ENCODE measurements at places on chromosomes 16 and 17. TPM values are rescaled to one million over a fixed set of nuclear protein-coding genes. Genes with fewer than 3 reads are reported as not detected.

The MTSS2 gene
- 7.8 TPM for total RNA-seq

The ZPBP2 gene
- not detected for total RNA-seq

The ITGB4 gene
- 17.7 TPM for total RNA-seq

The DPEP3 gene
- total RNA-seq = 0.20 TPM

The TBX4 gene
- not detected for total RNA-seq

The ETV4 gene
- total RNA-seq = 4.4 TPM

The MSLN gene
- 0.20 TPM for total RNA-seq

The CFAP97D1 gene
- total RNA-seq = not detected

The ZSCAN10 gene
- total RNA-seq = under 0.01 TPM

The SLC12A3 gene
- total RNA-seq = not detected

DNA sequence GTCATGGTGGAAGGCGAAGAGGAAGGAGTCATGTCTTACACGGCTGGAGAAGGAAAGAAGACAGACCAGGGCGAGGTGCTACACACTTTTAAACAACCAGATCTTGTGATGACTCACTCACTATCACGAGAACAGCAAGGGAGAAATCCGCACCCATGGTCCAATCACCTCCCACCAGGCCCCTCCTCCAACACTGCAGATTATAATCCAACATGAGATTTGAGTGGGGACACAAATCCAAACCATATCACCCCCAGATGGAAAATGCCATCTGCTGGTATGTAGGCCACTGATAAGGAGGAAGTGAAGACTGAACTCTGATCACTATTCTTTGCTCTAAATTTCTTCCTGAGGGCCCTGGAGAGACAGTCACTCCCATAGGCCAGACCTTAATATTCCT is 7.5 kb upstream of the ITGAX start:
- no peak for DNase-seq

- DNase-seq = peak; percentile 23
These were observed 2.2 kb upstream of the CHD3 start for GRCh38 chr17:7886227-7887037.

DNA sequence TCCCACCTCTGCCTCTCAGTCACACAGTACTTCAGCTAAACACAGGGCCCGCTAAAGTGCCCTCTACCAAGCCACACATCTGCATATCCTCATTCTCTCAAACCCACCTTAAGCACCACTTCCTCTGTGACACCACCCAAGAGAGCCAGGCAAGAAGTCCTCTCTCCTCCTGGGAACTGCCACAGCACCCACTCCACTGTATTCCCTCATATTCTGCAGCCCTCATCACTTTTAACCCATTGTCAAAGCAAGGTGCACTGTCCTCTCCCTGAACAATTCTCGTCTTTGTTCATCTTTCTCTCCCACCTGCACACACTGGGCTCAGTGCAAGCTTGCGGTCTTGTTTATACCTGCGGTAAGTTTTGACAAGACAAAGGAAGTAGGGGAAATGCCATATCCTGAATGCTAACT is 13.6 kb downstream of the CHD9 start:
- DNase-seq = no peak

DNA sequence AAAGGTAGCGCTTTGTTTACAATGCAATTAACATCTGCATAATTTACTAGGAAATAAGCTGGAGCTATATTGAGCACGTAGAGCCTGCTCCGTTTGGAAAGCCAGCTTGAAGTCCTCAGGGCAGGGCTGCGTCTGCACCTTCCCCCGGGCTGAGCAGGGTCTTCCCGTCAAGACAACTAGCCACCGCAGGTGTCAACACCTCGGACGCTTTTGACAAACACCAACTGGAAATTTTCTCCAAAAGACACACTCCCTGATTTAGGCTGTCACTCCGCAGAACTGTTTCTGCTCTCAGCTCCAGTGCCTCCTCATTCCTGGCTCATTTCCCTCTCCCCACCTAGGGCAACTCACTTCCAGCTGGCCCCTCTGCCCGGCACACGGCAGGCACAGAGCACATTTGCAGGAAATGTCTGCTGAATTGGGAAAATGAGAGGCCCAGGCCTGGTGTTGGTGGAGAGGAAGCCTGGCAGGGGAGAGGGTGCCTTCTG is 170.3 kb downstream of the MAF start:
- no peak for DNase-seq

DNA sequence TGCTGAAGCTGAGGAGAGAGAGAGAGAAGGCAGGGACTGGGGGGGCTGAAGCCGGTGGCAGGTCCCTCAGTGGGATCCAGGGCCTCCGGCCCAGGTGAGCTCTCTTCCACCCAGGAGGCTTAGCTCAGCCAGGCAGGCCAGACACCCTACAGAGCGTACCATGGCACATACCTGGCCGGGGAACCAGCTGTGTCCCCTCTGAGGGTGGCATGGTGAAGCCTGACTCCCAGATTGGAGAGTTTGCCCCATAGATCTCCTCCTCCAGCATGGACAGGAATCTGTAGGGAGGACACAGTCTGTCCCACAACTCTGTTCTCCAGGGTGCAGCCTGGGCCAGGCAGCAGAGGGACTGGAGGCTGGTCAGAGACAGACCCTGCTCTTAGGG is 3.0 kb downstream of the KAT2A start:
- no peak for DNase-seq

GRCh38 chr17:38735161-38735997 is 5.2 kb downstream of the CISD3 start:
- DNase-seq = peak; percentile 57

GRCh38 chr16:14050291-14051027 is 20.7 kb upstream of the MRTFB start:
- peak; percentile 53 for DNase-seq

DNA sequence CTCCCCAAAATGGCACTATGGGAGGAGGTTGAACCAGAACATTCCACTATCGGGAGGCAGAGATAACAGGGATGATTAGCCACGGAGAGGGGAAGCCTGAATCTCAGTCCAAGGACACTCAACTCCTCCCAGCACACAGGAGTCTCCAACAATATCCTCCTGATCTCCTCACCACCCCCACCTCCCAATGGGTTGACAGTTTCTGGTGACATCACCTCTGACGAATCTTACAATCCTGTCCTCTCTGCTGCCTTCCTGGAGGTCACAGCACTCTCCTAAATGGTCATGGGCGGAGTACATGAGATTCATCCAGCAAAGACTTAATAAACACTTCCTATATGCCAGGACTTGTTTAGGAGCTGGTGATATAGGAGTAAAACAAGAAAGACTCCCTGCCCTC is 80.9 kb downstream of the SLC6A2 start:
- DNase-seq = no peak

DNA sequence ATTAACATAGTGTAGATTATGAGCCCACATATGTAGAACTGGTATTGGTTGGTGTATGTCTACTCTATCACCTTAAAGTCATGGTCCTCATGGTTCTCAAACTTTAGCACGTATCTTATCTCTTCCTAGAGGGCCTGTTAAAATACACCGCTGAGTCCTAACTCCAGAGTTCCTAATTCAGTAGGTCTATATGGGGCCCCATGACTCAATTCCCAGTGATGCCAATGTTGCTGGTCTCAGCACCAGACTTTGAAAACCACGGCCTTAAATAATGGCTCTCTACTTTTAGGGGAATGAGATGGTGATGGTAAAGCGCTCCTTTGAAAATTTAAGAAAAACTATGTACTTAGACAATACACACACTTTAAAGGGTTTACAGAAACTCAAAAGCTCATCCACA is 36.6 kb downstream of the SMURF2 start:
- DNase-seq = no peak

DNA sequence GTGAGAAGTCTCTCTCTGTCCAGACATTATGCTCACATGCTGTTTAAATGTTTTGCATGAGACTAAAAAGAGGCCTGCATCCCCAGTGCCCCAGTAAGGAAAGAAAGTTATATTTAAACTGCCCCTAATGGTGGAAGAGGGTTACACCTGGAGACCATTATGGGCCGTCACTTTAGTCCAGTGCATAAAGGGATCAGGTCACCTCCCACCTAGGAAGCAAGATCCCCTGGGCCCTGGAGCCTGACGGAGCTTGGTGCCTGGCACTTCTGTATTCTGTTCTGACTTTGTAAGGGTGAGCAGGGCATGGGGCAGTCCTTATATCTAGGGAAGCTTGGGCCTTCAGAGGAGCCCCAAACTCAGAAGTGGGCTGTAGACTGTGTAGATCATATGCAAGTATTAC is 67.9 kb downstream of the CPPED1 start:
- DNase-seq = no peak
